Renal cortex interstitium (tissue), 15 donors: ENCODE measurements at places on chromosomes 11 and 22. TPM values are rescaled to one million over a fixed set of nuclear protein-coding genes. Genes with fewer than 3 reads are reported as not detected.

Gene CARD18
- not detected for polyA plus RNA-seq

Gene MYRF
- polyA plus RNA-seq, result 21.7 TPM

Gene MS4A1
- polyA plus RNA-seq, result 0.54 TPM

Gene CCDC89
- 3.2 TPM for polyA plus RNA-seq

Gene THY1
- 86.0 TPM for polyA plus RNA-seq

Gene APOC3
- 5.4 TPM for polyA plus RNA-seq

Gene OR5T2
- not detected for polyA plus RNA-seq

Gene ZFPL1
- 38.4 TPM for polyA plus RNA-seq

Gene C11orf54
- polyA plus RNA-seq, result 235 TPM

Gene APOA4
- polyA plus RNA-seq, result not detected

Gene TRPM5
- polyA plus RNA-seq, result 3.5 TPM

Gene OR8D4
- polyA plus RNA-seq, result not detected

Gene CATSPER1
- polyA plus RNA-seq, result not detected

Gene C11orf52
- 8.7 TPM for polyA plus RNA-seq

Gene F2
- 0.27 TPM for polyA plus RNA-seq

Gene OR4D5
- polyA plus RNA-seq, result not detected

Gene NXPE4
- not detected for polyA plus RNA-seq

Gene CSF2RB
- 3.7 TPM for polyA plus RNA-seq

Gene MSANTD4
- polyA plus RNA-seq, result 32.0 TPM

Gene IGF2
- 1,039 TPM for polyA plus RNA-seq

Gene FTH1
- 2,380 TPM for polyA plus RNA-seq

Gene COPB1
- polyA plus RNA-seq, result 149 TPM

Gene SYT7
- 10.3 TPM for polyA plus RNA-seq

Gene KRTAP5-5
- polyA plus RNA-seq, result not detected

Gene CHST1
- polyA plus RNA-seq, result 12.2 TPM

Gene RFPL1
- 1.1 TPM for polyA plus RNA-seq

Gene APOA1
- polyA plus RNA-seq, result 91.2 TPM

Gene MUC6
- polyA plus RNA-seq, result 14.8 TPM

Gene JAM3
- polyA plus RNA-seq, result 55.1 TPM

Gene OR51A4
- 0.05 TPM for polyA plus RNA-seq

Gene DCDC1
- polyA plus RNA-seq, result 4.7 TPM

Gene SCGB1C1
- not detected for polyA plus RNA-seq

Gene INSC
- 1.3 TPM for polyA plus RNA-seq

Gene RAB38
- 22.4 TPM for polyA plus RNA-seq

Gene LARGE1
- 27.8 TPM for polyA plus RNA-seq

Gene TP53I11
- 79.6 TPM for polyA plus RNA-seq

Gene VSIG10L2
- polyA plus RNA-seq, result not detected

Gene OR8D1
- polyA plus RNA-seq, result not detected

Gene MS4A6E
- not detected for polyA plus RNA-seq

Gene SEPTIN3
- polyA plus RNA-seq, result 5.9 TPM

Gene CNIH2
- polyA plus RNA-seq, result 3.8 TPM

Gene LRP4
- polyA plus RNA-seq, result 28.3 TPM
